ENCODE measurements at places on chromosomes 5 and 9.
A peak's percentile ranks its signal among the peaks of the same experiment; 100 is the strongest.

DNA sequence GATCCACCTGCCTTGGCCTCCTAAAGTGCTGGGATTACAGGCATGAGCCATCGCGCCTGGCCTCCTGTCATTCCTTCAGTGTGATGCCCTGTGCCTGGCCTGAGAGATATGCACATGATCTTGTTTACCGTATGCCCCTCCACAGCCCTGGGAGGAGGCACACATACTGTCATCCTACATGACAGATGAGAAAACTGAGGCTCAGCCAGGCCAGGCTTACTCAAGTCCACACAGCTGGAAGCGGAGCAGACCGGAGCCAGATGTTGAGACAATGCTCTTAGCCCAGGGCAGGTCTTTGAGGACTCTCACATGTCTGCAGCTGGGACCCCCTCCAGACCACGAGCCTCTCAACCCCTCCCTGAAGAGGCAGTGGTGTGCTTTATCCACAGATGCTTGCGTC lies 38.7 kb upstream of the SH3PXD2B start:
- no peak for DNase-seq

- peak; percentile 9 for DNase-seq
Measured at GRCh38 chr5:107300721-107301327, 369.9 kb downstream of the EFNA5 start.

DNA sequence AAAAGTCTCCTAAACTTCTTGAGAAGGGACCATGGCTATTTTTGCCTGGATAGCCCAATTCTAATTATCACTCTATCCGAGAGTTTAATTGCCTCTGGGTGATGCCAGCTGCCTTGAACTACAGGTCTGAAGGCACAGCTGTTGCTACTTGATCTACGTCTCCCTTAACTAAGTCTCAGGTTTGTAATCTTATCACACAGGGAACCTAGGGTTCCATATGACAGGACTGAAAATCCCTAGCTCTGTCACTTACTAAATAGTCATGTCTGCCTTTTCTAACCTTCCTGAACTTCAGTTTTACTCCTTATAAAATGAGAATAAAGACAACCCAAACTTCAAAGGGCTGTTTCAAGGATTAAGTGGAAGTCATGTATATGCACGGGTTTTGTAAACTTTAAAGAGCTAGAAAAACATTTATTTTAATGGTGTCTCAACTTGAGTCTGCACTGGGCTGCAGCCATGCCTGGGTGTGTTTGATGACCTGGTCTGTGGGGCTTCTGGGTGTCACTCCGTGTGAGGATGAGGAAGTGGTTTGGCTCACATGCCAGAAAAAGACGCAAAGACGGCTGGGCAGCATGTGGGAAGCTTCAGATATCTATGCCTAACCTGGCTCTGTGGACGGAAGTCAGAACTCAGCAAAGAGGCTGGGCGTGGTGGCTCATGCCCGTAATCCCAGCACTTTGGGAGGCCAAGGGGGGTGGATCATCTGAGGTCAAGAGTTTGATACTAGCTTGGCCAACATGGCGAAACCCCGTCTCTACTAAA lies 129.3 kb upstream of the SLC44A1 start:
- DNase-seq: peak; percentile 69

DNA sequence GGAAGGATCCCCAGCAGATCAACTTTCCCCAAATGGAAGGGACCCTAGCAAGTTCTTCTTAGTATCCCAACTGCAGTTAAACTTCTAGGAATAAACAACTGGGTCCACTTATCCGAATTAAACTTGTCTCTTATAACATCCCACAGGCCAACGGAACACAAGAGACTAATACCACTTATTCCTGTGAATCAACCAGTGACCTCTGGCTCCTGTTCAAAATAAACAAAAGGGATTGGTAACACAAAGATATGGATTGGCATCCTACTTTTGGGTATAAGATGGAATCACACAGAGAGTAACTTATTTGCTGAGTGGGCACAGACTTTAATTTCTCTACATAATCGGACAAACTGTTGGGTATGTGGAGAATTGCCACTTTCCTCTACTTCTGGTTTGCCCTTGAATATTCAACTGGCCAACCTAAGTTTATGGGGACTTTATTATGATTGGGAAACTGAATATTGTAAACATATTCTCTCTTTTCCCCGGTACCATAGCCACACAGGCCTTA lies 12.4 kb upstream of the PAIP1 start:
- DNase-seq: no peak

- DNase-seq: no peak
Measured at GRCh38 chr5:78612227-78613150, 36.1 kb downstream of the LHFPL2 start.

Measured in inflammatory macrophage treated with lipopolysaccharide for 1 hour (primary cell).